ENCODE measurements at places on chromosomes 5 and 9.

- DNase-seq = no peak
Measured at GRCh38 chr9:125904155-125904851, 157.1 kb downstream of the PBX3 start.

DNA sequence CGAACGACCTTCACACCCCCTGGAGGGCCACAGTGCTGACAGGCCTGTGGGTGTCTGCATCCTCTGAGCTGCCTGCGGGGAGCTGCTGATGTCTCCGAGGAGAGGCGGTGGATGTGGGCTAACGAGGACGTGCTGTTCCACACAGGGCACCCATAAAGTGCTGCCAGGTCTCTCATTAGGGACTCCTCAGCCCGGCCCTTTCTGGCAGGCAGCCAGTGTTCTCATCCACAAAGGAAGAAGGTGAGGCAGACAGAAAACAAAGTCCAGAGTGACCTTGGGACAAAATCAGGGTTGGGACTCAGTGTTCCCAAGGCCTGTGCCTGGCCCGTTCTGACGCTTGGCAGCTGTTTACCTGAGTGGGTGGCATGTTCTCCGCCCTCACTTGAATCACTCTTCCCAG is 29.3 kb downstream of the CARTPT start:
- no peak for DNase-seq

- DNase-seq = no peak
Measured at GRCh38 chr5:143134900-143135299, 268.6 kb downstream of the NR3C1 start.

DNA sequence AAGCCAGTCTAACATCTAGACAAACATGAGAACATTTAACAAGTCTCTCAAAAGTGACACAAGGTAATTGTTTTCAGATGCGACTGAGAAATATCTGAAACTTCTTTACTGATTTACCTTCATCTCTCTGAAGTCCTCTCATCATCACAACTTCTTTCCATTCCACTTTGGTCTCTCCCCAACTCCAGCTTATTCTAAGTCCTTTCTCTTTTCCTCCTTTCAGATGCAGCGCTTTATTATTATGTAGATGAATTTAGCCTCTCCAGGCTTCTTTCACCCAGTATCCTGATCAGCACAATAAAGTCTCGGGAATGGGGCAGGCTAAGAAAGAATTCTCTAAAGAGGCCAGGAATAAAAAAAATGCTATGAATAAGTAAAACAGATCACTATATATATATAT is 128.0 kb downstream of the KCTD16 start:
- peak; percentile 46 for DNase-seq

All from NT2/D1 (cell line).